Endothelial cell of umbilical vein (primary cell): ENCODE measurements at places on chromosomes 12 and 14.

DNA sequence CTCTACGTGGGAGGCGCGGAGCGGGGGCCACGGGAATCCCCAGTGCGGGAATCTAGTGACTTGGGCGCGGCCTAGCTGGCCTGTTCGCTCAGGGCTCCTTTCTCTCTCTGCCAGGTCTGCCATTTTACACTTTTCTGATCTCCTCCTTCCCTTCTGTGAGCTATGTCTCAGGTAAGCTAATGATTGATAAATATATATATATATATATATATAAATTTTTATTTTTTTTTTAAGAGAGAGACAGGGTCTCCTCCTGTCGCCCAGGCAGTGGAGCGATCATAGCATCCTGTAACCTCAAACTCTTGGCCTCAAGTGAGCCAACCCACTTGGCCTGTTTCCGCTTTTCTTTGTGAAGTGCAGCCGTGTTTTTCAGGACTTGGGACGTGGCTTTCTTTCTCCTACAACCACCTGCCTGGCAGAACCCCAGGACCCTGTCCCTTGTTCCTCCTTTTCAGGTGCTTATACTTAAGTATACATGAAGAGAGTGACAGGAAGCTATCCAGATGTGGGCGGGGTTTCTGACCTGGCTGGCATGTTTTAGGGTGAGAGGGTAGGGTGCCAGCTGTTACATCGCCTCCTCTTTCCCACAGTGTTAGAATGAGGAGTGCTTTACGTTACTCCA is 547 bp downstream of the ZNF140 start:
- DNase-seq, result no peak

GRCh38 chr12:131046813-131047788 is 93.4 kb downstream of the ADGRD1 start:
- no peak for DNase-seq

- DNase-seq, result no peak
Measured at GRCh38 chr12:42216737-42217136, 21.3 kb downstream of the YAF2 start.

GRCh38 chr14:68508581-68508980 is 284.3 kb downstream of the ZFP36L1 start:
- no peak for DNase-seq

DNA sequence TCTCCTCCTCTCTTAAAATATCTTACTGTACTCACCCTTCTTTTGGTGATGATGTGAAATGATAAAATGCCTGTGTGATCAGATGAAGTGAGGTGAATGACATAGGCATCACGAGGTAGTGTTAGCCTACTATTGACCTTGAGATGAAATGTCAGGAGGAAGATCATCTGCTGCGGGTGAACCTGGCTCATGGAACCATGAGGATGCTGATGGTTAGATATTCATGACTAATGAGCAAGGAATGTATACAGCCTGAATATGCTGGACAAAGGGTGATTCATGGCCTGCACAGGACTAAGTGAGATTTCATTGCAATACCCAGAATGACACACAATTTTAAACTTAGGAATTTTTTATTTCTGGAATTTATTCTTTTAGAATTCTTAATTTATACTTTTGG is 89.6 kb downstream of the DAAM1 start:
- peak; percentile 87 for DNase-seq

DNA sequence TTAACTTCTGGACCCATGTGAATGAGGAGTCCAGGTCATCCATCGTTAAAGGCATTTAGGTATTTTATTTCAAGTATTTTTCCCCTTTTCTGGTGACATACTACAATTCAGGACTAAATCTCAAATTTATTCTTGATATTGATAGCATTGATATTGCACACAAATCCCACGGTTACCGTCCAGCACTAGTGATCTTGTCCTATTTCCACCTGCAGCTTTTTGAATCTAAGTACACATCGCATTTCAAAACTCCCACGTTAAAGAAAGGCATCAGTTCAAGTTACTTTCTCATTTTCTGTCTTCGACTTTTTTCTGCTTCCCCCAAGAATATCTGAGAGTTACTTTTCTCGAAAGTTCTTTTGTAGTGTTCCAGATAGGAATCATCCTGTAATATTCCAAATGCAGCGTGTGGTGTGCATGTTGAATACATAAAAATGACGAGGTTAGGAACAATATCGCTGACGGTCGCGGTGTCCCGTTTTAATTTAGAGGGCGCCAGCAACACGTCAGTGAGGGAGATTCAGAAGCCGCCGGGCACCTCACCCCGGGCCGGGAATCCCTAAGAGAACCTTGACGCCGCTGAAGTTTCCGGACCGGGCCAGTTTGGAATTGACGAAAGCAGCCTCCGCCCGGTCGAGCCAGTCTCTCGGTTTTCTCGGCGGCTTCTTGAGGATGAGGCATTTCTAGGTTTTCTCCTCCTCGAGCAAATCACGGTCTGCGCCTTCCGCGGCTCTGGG is 569 bp upstream of the RGS6 start:
- no peak for DNase-seq

DNA sequence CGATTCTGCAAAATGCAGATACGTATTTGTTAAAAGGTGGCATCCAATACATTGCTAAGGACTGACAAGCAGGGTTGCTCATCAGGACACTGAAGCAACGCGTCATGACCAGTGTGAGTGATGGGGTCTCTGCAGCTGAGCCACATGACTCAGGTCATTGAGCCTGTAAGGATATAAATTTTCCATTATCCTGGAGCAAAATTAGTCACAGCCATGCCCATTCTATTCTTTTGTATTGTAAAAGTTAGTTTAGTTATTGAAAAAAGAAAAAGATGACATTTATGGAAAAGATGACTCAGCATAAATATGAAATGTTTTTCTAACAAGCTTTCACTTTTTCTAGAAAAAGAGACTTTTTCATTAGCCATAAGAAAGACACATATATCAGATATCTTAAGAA is 268.0 kb upstream of the TMEM132C start:
- no peak for DNase-seq

DNA sequence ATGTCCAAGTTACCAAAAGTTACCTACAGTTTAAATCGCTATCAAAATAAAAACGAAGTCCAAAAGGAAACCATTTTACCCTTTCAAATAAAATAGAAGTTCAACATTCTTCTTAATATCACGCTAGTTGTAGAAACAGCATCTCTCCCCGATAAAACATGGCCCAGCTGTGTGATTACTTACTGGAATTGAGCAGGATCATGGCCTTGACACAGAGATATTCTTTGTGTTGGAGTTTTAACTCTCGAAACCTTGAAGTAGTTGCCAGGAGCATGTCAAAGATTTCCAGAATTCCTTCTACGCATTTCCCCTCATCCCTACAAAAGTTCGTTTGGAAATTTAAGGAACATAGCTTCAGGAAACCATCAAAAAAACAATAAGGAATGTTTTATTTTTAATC is 44.8 kb downstream of the ESR2 start:
- DNase-seq, result peak; percentile 23

GRCh38 chr12:112557951-112558630 is 139.3 kb downstream of the PTPN11 start:
- DNase-seq, result no peak

GRCh38 chr14:68193970-68194681 is 374.5 kb downstream of the RAD51B start:
- no peak for DNase-seq

DNA sequence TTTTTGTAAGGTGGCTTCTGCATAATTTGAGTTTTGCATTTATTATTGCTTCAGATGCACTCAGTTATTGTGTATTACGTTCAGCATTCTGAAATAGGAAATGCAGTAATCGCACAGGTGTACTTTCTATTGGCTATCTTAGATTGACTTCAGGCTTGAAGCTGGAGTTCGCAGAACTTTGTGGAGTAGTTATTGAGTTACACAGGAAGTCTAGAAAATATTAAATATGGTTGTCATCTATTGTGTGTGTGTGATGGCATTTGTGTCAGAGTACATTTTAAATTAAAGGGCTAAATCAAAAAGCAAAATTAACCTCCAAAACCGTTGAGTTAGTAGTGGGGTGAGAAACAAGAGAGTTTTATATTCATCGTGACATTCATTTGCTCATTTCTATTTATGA is 2.7 kb downstream of the ARID2 start:
- DNase-seq, result peak; percentile 62

DNA sequence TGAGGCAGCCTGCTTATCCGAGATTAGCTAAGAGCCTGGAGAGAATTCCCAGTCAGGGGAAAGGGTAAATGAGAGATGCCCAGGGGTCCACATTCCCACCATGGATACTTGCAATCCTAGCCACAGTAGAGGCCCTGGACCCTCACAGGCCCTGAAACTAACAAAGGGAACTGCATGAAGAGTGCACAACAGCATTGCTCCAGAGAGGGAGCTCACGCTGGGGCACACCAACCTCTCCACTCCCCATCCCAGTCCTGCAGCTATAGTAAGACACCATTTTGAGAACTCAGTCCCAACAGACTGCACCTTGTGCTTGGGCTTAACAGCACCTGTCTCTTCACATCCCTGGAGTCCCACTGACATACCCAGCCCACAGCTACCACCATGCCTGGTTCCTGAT is 30.5 kb downstream of the CEP83 start:
- no peak for DNase-seq

GRCh38 chr14:69315301-69315700 is 55.3 kb downstream of the GALNT16 start:
- no peak for DNase-seq
